AG08396 (cell line): ENCODE measurements at places on chromosomes 7 and 10.

- DNase-seq, result no peak
These were observed 10.5 kb downstream of the PPP3CB start for GRCh38 chr10:73485320-73485719.

DNA sequence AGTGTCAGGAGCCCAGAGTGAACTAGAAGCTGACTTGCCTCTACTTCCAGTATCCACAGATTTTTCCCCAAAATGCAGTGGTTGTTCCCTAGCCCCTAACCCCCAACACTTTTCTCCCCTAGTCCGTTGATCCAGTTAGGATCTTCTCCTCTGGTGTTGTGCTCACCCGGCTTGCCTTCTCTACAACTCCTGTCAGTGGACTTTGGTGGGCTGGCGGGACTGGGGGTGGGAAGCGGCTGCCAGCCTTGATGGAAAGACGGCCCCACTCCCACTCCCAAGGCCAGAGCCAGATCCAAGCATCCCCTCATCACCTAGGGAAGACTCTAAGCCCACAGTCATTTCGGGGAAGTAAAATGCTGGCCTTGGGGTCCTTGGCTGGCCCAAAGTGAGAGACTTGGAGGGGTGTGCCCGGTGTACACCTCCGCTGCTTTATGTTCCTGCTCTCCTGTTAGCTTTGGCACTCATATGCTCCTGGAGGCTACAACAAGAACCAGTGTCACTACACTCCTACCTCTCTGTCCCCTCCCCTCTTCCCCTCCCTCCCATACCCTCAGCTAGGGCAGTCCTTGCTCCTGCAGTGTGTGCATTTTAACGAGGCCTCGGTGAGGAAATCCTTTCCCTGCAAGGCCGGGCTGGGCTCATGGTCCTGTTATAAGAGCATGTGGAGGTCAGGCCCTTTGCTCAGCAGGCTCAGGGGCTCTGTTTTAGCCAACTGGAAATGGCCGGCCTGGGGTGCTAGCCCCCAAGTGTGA, 930 bp upstream of the HOXA10 start:
- DNase-seq, result no peak

DNA sequence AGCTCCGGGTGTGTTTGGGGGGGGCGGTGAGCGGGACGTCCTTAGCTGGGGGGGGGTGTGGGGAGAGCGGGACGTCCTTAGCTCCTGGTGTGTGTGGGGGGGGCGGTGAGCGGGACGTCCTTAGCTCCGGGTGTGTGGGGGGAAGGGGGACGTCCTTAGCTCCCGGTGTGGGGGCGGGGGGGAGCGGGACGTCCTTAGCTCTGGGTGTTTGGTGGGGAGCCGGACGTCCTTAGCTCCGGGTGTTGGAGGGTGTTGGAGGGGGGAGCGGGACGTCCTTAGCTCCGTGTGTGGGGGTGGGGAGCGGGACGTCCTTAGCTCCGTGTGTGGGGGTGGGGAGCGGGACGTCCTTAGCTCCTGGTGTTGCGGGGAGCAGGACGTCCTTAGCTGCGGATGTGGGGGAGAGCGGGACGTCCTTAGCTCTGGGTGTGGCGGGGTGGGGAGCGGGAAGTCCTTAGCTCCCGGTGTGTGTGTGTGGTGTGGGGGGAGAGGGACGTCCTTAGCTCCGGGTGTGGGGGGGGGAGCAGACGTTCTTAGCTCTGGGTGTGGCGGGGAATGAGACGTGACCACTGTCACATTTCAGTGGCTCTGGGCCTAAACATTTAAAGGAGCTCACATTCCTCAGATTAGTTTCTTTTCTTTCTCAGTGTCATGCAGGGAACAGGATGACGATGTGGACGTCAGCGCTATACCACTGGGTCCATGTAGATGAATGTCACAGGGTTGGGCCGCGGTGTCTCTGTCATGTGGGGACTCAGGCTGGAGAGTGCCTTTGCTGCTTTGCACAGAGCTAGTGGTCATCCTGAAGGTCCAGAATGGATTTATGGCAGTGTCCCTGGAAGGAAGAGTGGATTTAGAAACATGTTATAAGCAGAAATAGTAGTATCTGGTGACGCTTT, 7.5 kb downstream of the DYNC2I1 start:
- peak; percentile 80 for DNase-seq

- DNase-seq, result no peak
These were observed 115.7 kb downstream of the TPK1 start for GRCh38 chr7:144720149-144720548.

DNA sequence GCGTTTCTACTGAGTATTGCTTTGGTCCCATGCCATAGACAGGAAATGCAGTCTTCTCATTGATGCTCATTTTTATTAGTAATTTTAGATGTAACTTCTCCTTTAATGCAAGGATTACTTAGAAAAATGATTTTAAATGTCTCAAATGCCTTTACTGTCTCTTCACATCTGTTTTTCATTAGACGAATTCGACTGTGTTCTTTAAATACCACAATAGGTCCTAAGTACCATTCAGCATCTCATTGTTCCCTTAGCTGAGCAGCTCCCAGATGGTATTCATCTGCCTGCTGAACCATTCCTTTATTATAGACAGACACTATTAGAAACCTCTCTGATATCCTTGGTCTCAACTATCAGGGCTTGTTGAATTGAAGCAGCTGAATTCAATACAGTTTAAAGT, 113.6 kb downstream of the LSMEM1 start:
- DNase-seq, result no peak

DNA sequence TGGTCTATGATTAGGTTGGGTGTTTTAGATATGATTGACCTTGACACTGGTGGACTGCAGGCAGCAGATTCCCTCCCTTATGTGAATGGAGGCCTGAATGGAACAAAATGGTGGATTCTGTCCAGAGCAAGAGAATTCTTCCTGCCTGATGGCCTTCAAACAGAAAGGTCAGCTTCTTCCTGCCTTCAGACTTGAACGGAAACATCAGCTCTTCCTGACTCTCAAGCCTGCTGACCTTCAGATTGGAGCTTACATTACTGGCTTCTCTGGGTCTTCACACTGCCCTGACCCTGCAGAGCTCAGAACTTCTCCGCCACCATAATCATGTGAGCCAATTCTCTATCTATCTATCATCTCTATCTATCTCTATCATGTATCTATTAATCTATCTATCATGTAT, 111.6 kb downstream of the RAMP3 start:
- DNase-seq, result no peak

GRCh38 chr7:50196719-50197118, 103.7 kb upstream of the ZPBP start:
- no peak for DNase-seq

DNA sequence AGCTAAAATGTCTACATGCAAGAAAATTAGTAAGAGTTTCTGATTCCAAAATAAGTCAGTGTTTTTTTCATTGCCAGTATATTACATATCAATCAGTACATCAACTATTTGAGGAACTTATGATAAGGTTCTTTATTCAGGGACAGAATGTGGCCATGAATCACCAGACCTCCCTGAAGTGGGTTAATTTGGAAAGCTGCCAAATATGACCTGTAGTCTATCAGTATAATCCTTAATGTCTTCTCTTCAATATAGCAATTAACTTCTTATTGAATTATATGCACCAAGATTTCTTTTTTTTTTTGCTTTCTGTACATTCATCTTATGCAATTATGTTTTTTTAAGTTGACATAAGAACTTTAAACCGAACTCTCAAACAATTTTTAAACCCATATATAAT, 714.5 kb upstream of the POT1 start:
- no peak for DNase-seq

DNA sequence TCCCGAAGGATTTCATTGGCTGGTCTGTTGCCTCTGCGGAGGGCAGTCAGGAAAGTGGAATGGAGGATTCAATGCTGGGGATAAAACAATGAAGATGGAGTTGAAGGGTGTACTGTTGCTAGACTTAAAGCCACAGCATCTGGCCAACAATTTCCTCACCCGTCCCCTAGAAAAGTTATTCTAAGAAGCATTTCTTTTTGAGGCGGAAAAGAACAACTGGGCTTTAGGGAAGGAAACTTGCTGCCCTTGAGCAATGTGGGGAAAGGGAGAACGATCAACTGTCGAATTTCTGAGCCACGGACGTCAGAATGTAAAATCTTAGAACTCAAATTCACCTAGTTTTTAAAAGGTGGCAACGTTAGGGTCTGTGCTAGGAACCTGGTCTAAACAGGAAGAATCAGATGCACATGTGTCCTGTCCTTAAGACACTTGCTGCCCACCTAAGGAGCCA, 664 bp downstream of the FMC1 start:
- DNase-seq, result no peak

DNA sequence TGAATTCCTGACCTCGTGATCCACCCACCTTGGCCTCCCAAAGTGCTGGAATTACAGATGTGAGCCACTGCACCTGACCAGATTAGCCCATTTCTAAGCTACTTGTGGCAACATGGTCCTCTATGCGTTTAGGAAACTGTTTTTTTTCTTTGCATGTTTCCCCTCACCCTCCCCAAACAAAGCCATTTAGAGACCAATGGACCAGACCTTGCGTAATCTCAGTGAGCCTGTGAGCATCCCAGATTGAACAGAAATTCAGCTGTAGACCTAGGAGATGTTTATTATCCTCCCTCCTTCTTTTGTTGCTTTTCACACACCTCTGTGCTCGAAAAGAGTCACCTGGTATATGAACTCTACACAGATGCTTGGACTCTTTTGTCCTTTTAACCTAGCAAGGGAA, 28.5 kb upstream of the CAMK1D start:
- DNase-seq, result no peak

DNA sequence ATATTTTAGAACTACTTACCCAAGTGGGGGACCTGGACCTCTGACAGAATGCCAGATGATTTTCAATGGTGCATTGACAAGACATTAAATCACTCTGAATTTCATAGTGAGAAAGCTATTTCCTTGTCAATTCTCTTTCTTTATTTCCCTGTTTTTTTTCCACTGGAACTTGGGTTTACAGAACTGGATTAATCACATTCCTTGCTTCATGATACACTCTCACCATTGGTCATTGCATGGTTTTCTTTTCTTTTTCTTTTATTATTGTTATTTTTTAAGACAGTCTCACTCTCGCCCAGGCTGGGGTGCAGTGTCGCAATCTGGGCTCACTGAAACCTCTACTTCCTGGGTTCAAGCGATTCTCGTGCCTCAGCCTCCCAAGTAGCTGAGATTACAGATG, 38.5 kb upstream of the LBX1 start:
- DNase-seq, result no peak

GRCh38 chr10:117720931-117721835, 178.6 kb downstream of the EMX2 start:
- no peak for DNase-seq

GRCh38 chr7:114660126-114660486, 245.5 kb downstream of the FOXP2 start:
- DNase-seq, result no peak

GRCh38 chr10:33248638-33249037, 85.8 kb downstream of the NRP1 start:
- DNase-seq, result no peak

DNA sequence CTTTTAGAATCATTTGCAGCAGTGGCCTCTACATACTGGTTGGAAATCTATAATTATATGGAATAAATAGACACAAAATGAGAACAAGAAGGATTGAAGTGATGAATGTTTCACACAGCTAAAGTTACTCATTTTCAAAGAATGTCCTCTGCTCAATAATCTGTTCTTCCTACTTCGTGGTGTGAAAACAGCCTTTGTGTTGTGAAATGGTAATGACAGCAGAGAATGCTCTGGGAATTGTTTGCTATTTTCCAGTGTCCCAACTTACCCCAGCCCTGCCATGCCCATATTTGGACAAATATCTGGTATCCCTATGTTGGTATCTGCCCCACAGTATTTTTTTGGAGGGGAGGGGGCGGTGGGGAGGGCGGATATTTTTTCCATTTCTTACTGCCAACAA, 130.4 kb downstream of the GLI3 start:
- no peak for DNase-seq

GRCh38 chr10:91901784-91902677, 7.3 kb downstream of the FGFBP3 start:
- DNase-seq, result peak; percentile 70

- peak; percentile 29 for DNase-seq
These were observed 34.7 kb downstream of the ENTPD7 start for GRCh38 chr10:99693933-99694583.

- DNase-seq, result no peak
These were observed 114.8 kb downstream of the ANKRD30A start for GRCh38 chr10:37240223-37240622.

DNA sequence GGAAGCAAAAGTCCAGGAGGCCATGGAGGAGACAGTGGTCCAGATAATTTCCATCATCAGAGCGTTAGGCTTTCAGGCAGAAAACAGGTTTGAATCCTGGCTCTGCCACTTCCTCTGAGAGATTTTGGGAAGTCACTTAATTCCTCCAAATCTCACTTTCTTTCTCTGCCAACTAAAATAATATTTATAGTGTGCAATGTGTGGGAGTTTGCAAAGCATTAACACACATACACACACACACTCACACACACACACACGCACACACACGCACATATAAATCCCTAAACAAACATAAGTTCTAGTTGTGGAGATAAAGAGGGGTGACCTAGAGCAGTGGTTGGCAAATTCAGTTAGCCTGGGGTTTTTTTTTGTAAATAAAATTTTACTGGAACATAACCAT, 84.8 kb downstream of the TRIL start:
- DNase-seq, result no peak

DNA sequence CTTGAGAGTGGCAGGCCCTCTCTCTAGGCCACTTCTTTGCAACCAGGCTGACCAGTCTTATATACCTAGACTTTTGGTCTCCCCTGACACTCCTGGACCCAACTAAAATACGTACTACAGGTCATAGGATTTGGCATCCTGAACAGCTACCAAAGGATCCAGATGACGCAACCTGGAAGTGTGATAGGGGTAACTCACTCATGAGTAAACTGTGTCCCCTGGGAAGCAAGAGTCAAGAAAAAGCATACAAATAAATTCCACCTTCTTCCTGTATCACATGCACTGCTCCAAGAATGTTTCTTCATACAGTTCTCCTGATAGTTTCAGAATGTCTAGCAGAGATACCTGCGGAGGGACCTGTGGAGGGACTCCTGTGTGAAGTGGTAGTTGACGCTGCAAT, 172.3 kb downstream of the MDFIC start:
- DNase-seq, result no peak

GRCh38 chr7:132516042-132516840, 60.0 kb downstream of the PLXNA4 start:
- peak; percentile 68 for DNase-seq

- DNase-seq, result no peak
These were observed 46.7 kb upstream of the CALD1 start for GRCh38 chr7:134732728-134733127.

DNA sequence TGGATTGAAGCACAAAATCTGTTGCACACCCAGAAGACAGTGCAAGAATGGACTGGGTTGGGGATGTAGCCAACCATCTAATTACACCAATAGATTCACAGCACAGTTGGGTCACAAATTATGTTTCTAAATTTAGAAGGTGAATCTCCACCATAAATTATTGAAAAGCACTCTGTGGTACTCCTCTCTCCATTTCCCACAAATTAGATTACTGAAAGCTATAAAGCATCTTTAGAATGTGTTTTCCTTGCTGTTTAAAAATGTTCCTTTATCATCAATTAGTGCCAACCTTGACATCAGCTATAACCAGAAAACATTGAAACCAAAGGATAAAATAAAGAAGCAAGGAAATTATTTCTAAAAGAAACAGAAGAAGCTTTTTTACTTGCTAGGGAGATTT, 39.9 kb upstream of the HDAC9 start:
- no peak for DNase-seq
